AML-193 (cell line): ENCODE measurements at places on chromosomes 3 and 15.

DNA sequence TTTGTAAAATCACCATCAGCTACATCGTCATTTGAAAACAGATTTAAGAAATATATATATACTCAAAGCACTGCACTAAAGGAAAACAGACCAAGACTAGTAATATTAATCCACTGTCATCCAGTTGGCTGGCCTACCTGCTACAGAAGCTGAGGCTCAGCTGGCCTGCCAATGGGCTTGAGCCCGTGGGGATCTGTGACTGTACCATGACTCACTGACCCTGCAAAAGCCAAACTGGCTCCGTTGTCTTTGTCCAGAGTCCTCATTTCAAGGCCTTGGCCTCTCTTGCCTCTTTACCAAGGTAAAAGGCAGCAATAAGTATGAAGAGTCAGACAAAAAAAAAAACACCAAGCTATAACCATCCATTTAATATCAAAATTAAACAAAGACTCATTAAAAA lies 463.5 kb upstream of the RASGRP1 start:
- no peak for DNase-seq

DNA sequence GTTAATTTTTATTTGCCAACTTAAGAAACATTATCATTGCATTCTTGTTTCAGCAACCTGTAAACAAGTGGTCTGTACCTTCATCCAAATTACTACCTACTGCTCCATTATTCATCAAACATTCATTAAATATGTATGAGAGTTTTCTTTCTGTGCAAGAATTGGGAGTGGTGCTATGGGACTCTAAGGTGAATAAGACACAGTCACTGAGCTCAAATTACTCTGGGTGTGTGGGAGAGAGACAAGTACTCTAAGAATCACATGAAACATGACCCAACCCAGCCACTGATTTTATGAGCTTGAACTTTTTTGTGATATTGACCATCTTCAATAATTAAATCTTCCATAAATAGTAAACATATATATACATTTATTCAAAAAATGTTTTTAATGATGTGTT lies 227.2 kb upstream of the TP63 start:
- DNase-seq, result no peak

- no peak for DNase-seq
These were observed 104.1 kb downstream of the TPRA1 start for GRCh38 chr3:127486321-127486944.

DNA sequence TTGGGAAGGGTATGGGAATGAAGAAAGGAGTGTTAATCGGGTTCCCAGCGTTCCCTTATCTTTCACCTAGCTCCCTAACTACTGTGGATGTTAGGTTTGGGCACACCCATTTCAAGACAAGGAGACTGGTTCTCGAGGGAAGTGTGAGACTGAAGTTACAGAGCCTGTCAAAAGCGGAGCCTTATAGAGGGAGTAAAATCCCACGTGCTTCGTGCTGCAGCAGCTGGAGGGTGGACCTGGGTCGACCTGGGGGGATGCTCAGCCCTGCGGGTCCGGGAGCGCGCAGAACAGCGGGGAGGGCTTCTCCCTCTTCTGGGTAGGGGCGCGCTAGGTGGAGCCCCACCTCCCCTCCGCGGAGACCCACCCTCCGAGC lies 314 bp upstream of the TMED3 start:
- DNase-seq, result peak; percentile 62

DNA sequence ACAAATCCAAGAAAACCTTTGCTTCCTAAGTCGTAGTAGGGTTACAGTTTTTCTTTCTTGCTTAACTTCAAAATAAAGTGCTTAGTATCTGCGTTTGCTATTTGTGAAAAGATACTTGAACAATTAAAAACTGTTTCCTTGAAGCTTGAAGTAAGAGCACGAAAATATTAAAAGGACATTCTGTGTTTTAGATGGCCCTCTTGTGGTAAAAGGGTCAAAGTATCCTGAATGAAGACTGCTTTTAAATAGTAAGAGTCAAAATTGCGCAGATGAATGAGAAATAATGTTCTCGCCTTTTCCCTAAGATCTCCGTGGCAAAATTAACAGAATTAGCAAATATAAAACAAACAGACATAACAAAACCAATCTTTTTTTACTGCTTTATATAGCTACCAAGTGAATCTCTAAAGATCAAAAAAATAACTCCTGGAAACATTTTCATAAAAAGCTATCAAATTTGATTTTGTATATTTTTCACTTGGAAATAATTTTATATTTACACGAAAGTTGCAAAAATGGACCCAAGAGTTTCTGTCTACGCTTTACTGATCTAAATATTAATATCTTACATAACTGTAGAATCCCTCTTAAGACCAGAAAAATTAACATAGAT lies 175.4 kb downstream of the MBNL1 start:
- peak; percentile 73 for DNase-seq

- no peak for DNase-seq
These were observed 230.7 kb downstream of the SHQ1 start for GRCh38 chr3:72617424-72618024.

- DNase-seq, result no peak
These were observed 102.8 kb upstream of the GBE1 start for GRCh38 chr3:81864272-81864671.

DNA sequence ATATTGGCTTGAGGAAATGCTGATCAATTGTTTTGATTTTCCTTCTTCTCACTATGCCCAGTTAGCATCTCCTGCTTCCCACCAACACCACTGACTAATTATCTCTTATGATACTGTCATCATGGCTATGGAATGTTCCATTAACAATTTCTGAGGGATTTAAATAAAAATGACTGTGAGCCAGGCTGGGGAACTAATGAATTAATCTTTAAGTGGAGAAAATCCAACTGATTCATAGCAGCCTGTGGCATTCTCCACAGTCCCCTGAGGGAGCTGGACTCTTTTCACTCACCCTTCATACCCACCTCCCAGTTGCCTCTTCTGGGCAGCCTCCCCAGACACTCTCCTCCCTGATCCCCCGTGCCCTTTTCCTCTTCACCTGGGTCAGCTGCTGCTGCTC lies 353.6 kb downstream of the CLSTN2 start:
- DNase-seq, result no peak

- no peak for DNase-seq
These were observed 247.1 kb upstream of the LMCD1 start for GRCh38 chr3:8254489-8254888.

DNA sequence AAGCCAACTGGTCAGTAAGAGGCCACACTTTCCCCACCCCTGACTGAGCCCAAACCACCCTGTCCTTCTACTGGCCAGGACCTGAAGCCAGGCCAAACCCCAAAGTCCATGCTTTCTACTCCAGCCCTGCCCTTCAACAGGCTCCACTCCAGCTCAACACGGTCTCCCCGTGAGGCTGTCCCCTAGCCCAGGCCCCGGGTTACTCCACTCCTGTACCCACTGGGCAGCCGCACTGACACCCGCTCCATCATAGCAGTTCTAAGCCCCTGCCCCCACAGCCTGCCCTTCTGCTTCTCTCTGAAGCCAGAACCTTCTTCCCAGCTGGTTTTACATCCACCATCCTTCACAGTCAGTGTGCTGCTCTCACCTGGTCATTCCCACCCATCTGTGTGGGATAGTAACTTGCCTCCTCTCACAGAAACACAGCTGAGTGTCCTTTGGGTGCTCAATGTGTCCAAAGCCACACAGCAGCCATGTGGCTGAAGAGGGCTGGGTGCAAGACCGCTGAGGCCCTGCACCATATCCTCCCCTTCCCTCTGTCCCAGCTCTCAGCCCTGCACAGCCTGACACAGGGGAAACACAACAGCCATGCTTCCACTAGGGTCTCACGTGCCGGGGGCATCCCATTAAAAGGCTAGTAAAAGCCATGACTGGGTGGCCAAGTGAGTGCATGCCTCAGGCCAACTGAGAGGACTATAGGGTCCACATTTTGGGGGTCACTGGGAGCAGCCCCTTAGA lies 38.1 kb downstream of the TLE3 start:
- DNase-seq, result no peak

- DNase-seq, result no peak
These were observed 10.3 kb downstream of the USF3 start for GRCh38 chr3:113685956-113686721.

DNA sequence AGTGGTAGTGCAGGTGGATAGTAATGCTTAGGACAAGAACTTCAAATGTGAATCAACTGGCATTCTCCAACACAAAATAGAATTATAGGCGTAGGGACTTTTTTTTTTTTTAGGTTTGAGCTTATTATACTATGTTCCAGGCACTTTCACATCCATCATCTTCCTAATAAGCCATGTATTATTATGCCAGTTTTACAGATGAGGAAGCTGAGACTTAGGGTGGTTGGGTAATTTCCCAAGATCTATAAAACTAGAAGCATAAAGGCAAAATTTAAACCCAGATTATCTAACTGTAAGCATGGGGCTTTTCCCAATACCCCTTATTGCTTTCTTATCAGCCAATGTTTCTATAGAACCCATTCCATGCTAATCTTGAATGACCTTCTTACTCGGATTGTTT lies 75.1 kb upstream of the ETV5 start:
- no peak for DNase-seq

- DNase-seq, result no peak
These were observed 50.4 kb downstream of the CCR4 start for GRCh38 chr3:33001889-33002288.

- DNase-seq, result no peak
These were observed 434.9 kb upstream of the THRB start for GRCh38 chr3:24929521-24929920.

DNA sequence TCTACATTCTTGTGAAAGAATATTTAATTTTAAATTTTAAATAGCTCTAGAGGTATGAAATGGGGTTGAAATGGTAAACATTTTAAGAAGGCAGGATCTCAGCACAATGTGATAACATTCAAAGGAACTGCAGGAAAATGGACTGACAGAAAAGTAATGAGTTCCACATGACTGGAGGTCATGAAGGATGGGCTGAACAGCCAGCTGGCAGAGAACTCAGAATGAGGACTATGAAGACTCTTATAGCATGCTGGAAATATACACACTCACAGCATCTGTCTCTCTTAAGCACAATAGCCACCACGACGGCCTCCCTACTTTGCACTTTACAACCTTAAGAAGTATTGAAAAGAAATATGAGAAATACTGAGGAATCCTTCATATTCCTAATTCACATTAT lies 94.7 kb downstream of the TNIK start:
- DNase-seq, result no peak

- no peak for DNase-seq
These were observed 48.0 kb upstream of the APEH start for GRCh38 chr3:49626101-49626581.

GRCh38 chr3:22959593-22959992 lies 243.5 kb upstream of the UBE2E2 start:
- DNase-seq, result no peak
